ENCODE measurements at places on chromosomes 12 and 14.
A peak's percentile ranks its signal among the peaks of the same experiment; 100 is the strongest.

DNA sequence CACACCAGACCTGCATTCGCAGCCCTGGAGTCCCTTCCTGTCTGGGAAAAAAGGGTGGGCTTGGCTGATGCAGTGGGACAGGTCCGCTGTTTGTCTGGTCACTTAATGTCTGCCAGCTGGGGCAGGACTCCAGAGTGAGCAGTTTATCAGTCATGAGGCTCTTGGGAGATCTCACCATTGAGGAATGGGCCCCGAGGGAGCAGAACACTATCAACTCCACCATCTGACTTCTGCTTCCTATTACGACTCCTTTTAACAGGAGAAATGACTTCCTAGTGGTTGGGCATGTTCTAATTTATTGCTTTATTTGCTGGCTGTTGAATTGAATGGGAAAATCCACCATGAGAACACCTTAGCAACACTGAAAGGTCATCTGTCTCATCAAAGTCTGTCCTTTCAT, 182.5 kb upstream of the RASSF8 start:
- DNase-seq, result peak; percentile 62

GRCh38 chr14:75539561-75540478, 17.6 kb downstream of the BATF start:
- DNase-seq, result no peak

- peak; percentile 82 for DNase-seq
Measured at GRCh38 chr12:76685246-76685678, 78.7 kb upstream of the ZDHHC17 start.

DNA sequence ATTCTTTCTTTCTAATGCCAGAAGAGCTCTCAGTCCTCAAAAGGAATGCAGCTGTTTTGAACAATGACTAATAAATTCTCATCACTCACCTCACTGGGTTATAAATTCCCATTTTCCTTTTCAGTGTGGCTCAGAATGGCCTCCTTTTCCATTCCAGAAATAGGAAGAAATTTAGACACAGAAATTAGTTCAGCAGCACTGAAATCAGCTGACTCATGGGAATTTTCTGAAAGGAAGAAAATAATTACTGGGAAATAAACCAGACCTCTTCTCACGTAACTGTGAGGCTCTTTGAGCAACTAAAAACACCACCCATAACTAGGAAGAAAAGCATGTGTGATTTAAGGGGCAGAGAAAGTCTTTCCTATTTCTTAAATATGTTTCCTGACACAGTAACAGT, 23.8 kb downstream of the CD163 start:
- DNase-seq, result peak; percentile 55

DNA sequence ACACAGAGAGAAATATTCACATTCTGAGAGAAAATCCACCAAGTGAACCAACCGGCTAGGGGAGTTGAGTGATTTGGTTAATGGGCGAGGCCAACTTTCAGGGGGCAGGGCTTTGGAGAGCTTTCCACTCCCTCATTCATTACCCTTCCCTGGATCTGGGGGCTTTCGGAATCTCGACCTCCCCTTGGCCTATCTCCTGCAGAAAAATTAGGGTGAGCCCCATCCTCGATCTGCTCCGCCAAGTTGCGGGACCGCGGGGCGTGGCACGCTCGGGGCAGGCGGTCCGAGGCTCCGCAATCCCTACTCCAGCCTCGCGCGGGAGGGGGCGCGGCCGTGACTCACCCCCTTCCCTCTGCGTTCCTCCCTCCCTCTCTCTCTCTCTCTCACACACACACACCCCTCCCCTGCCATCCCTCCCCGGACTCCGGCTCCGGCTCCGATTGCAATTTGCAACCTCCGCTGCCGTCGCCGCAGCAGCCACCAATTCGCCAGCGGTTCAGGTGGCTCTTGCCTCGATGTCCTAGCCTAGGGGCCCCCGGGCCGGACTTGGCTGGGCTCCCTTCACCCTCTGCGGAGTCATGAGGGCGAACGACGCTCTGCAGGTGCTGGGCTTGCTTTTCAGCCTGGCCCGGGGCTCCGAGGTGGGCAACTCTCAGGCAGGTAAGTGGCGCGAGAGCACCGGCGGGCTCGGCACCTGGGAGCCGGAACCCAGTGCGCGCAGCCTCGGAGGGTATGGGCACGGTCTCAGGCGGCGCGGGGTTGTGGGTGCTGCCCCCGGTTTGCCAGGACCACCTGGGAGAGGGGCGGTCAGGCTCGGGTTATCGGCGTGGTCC, at the start of gene ERBB3:
Gene ERBB3, plus strand, starts transcription at position 443 of the 833 bp plus-strand sequence. Its CDS starts 136 bp downstream, at position 579.
- peak; percentile 72 for DNase-seq

DNA sequence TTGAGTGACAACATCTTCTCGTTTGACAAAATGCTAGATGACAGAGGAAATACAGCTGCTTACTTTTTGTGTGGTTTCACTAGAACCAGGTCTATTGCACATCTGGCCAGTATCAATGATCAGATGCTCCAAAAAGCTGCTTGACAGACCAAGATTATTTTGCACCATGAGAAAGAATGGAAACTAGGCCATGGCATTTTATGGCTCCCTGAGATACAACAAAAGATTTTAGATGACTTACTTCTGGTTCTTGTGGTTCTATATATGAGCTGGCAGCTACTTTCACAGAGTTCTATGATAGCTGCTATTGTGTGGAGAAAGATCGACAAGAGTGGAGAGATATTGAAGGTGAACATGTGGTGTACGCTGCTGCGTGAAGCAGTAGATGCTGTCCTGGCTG, 25.9 kb upstream of the PPFIBP1 start:
- DNase-seq, result no peak

GRCh38 chr14:70067810-70068209, 120.9 kb downstream of the SLC8A3 start:
- DNase-seq, result no peak

All from fibroblast of upper back skin (primary cell).